ENCODE measurements at places on chromosomes 3 and 15.

- peak; percentile 78 for DNase-seq
These were observed 11.8 kb downstream of the TNK2 start for GRCh38 chr3:195896361-195897080.

DNA sequence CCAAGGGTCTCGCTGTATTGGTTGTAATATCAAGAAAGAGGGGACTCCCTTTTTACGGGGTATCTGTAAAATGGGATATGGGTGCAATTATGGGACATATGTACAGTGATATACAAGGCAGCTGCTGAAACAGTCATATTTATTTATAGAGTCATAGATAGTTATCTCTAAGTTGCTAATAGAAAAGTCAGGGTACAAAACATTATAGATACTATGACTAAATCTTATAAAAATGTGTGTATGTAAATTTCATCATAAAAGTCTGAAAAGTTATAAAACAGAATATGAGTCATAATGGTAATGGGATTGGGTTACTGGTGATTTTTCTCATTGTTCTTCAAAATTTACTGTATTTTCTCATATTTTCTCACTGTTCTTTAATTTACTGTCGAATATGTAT is 344.9 kb upstream of the SLCO3A1 start:
- DNase-seq = no peak

GRCh38 chr15:27574541-27575054 is 524.5 kb downstream of the OCA2 start:
- no peak for DNase-seq

- DNase-seq = no peak
These were observed 25.9 kb downstream of the SMAD3 start for GRCh38 chr15:67091071-67091979.

DNA sequence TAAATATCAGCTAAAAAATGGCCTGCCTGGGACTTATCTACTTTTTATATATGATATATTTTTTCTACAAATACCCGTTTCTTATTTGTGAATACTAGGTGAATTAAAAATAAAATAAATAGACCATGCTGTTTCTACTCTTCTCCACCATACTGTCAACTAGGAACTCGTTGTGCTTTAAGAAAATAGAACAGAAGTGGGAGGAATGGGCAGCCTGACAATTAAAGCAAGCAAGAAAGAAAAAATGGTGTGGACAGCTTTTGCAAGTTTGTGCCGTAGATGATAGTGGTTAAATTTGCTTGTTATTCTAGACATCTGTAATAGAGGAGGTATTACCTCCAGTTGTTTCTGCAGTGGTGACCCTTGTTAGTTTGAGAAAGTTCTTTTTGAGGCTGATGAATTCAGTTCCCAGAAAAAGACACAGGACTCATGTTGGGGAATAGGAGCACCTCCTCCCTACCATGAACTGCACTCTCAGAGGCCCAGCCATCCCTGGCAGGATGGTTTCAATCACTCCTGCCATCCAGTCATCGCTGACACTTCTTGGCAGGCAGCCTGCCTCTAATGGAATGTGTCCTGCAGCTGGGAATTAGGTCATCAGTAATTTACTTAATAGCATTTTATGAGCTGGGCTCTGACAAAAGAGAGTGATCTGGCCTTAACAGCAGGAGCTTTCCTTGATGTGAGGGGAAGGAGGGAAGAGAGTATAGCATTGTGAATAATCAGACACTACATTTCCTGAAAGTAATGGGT is 105.0 kb upstream of the GAP43 start:
- no peak for DNase-seq

DNA sequence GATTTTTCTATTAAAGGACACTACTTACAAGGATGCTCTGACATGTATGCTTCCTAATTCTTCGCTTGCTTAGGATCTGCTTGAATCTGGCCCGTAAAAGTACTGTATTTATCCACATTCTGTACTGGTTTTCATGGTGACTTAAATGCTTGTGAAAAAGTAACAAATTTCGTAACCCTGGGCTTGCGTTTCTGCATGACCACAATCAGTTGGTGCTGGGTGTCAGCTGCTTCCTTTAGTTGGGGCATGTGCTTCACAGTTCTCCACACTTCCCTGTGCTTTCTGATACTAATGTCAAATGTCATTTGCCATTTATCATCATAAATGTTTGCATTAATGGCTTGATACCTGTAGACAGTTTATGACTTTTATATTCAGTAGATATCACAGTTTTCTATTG is 218.4 kb upstream of the MLF1 start:
- no peak for DNase-seq

- DNase-seq = no peak
These were observed 47.0 kb downstream of the HCN4 start for GRCh38 chr15:73321496-73322450.

DNA sequence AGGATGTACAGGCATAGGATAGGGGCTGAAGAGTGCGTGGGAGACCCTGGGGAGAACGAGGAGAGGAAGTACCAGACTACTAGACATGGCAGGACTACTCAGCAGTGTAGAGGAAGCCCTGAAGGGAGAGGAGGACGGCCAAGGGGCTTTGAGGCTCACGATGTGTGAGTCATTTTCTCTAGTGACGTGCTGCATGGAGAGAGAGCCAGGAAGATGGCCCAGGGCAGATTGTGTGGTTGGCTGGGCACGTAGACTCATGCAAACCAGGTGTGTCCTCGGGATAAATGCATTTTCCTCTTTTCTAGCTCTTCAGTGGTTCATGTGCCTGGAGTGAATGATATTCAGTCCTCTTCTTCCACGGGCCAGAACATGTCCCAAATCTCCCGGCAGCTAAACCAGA is 115.0 kb upstream of the ABHD17C start:
- DNase-seq = no peak

DNA sequence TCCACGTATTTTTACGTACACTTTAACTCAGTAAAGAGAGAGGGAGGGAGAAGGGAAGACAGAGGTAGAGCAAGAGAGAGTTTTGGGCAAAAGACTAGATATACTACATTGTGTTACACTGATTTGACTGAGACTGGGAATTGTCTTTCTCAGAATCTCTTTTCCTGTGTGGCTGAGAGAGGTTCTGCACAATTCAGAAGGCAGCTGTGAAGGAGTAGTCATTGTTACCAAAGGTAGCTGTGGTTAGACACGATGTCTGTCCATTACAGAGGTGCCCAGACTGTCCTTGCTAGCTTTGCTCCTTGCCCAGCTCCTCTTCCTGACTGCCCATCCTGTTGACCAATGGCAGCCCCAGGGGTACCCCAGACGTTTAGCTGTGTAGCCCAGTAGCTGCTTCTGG is 577.5 kb upstream of the CBLB start:
- DNase-seq = no peak

DNA sequence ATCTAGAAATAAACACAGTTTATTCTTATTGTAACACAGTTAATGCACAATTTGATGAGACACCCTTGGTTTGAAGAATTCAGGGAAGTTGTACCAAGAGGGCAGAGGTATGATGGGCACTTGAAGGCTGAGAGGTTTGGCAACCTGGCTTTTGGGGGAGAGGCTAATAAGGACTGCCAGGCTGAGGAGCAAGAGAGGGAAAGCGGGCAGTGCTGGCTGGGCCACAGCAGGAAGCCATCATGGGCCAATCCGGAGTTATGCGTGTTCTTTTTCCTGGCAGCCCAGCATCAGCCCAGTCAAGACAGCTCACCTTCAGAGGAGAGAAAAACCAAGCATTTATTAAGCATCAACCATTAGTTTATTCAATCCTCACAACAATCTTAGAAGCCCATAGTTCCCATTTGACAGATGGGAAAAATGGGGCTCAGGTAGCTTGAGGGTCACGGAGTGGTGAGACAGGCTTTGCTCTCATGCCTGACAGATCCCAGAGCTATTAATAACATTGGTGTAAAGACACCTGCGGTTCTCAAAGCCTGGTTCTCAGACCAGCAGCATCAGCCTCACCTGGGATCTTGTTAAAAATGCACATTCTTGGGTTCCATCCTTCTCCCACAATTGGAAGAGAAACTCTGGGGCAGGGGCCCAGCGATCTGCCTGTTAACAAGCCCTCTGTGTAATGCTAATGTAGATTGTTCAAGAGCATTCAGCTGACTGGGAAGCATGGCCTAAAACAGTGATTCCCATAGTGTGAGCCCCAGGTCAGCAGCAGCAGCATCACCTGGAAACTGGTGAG is 183.7 kb downstream of the NTRK3 start:
- DNase-seq = no peak
